GDM1 (cell line): ENCODE measurements at places on chromosomes 12 and 14.

DNA sequence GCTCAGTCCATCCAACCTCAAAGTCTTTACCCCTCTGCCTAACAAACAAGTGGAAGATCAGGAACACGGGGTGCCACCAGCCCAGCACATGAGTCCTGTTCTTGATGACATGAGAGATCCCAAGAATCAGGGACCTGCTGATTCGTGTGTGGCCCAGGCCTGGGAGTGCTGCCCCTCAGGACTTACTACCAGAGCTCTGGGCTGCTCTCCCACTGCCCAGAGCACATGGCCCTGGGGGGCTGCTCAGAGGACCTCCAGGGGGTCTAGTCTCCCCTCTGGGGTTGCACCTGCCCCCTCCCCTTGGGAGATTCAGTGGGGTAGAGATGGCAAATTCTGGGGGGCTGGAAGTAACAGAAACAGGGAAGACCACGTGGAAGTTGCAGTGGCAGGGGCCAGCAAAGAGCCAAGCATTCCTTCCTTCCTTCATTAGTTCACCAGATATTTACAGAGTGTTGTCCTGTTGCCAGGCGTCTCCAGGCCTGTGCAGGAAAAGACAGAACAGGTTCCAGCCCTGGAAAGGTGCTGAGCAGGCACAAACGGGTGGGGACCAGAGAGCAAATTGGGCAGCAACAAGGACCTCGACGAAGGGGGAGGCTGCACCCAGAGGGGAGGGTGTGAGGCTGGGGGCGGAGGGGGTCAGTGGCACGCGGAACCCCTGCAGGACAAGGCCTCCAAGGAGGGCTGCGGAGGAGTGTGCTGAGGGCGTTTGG is 45.1 kb upstream of the MEG3 start:
- DNase-seq: no peak

GRCh38 chr14:38185671-38186070 is 22.0 kb upstream of the SSTR1 start:
- DNase-seq: no peak

DNA sequence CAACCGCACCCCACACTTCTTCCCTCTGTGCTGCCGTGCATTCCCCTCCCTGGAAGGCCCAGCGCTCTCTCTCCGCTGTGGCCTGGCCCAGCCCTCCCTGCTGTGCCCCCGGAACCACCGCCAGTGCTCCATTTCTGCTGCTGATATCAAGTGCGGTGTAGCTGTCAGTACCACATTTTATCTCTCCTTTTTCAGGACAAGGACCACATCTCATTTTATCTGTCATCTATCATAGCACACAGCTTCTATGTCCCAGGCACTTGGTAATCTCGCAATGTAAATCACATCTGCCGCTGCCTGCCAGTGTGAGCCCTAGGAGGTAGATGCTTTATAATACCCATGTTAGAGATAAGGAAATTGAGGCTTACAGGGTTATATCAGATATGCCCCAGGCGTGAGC is 18.3 kb downstream of the IL31 start:
- DNase-seq: no peak

GRCh38 chr12:709455-710020 is 42.8 kb upstream of the WNK1 start:
- no peak for DNase-seq

GRCh38 chr12:26032719-26033241 is 74.3 kb downstream of the RASSF8 start:
- DNase-seq: no peak

- DNase-seq: no peak
Observed at GRCh38 chr12:100186071-100186470, 14.5 kb upstream of the ACTR6 start.

GRCh38 chr12:108173160-108173559 is 44.1 kb downstream of the WSCD2 start:
- no peak for DNase-seq

- no peak for DNase-seq
Observed at GRCh38 chr14:65210822-65211182, 108.5 kb upstream of the MAX start.

DNA sequence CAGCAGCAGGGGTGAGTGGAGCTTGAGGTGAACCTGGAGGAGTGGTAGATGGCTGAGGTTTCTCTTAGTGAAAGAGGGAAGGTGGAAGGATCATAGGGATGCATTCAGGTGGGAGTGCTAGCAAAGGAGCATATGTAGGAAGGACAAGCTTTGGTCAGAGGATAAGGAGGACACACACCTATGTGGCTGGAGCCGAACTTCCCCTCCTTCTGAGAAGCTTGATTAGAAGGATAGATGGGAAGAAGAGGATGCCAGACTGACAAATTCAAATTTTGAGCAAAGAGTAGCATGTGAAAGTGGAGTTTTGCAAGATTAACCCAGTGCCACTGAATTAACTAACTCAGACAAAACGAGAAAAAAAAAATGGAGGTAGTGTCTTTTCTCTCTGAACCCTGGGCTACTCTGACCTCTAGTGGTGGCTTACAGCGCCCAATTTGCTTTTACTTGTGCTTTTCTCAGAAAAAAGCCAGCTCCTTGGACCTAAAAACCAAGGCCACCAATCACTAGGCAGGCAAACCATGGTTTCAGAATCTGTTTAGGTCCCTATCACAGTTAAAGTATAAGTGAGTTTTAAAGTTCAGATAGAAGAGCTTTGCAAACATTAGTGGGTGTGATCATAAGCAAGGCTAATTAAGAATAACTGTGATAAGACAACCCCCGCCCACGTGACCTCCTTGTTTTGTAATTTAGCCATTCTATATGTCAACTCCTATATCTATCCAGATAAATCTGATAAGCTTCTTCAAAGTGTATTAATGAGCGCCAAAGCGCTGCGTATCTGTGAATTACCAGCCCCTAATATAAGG is 15.5 kb downstream of the EMP1 start:
- peak; percentile 0 for DNase-seq

- no peak for DNase-seq
Observed at GRCh38 chr12:71460850-71461609, 21.4 kb downstream of the LGR5 start.

GRCh38 chr12:93173178-93173957 is 204.4 kb upstream of the NUDT4 start:
- DNase-seq: no peak

DNA sequence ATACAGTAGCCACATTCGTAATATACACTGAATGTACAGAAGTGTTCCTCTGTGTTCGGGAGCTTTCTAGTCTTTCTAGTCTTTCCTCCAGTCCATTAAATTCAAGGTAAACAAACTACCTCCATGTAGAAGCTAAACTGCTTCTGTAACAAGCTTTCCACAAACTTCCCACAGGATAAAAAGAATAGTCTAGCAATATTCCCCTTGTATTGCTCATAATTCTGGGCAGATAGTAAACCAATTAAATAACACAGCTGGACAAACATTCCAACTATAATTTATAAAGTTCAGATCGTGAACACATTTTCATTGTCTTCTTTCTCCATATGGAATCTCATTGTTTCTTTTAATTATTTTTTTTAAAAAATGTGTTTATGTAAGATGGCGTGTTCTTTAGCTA is 307.2 kb downstream of the AEBP2 start:
- no peak for DNase-seq

GRCh38 chr12:117067638-117068037 is 31.6 kb downstream of the TESC start:
- no peak for DNase-seq

DNA sequence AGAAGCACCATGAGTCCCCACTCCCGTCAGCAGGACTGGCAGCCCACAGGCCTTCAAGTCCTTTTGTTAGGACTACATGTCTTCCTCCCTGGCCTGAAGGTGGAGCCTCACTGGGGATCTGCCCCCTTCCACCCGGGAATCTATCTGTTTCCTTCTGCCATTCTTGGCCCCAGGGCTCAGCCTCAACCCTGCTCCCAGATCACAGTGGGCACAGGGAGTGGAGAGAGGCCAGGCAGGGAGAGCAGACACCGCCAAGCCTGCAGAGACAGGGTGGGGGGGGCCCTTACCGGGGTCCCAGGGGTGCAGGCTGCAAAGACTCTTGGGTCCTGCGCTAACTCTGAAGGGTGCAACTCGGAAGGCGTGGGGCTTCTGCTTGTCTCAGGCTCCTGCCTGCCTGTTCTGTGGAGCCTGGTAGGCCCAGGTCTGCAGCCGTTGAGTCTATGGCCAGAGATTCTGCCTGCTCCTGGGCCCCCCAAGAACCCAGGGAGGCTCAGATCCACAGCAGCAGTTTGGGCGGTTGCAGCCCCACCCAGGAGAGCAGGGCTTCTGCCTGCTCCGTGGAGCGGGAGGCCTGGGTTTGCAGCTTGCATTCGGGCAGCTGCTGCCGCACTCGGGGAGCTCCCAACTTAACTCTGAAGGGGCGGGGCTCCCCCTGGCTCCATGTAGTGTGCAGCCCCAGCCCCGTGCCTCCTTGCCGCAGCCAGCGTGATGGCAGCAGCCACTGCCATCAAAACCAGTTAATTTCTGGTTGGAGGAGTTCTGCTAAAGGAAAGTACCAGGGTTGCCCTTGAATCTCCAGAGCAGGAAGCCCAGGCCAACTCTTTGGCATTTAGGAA is 21.7 kb upstream of the PLBD1 start:
- no peak for DNase-seq

DNA sequence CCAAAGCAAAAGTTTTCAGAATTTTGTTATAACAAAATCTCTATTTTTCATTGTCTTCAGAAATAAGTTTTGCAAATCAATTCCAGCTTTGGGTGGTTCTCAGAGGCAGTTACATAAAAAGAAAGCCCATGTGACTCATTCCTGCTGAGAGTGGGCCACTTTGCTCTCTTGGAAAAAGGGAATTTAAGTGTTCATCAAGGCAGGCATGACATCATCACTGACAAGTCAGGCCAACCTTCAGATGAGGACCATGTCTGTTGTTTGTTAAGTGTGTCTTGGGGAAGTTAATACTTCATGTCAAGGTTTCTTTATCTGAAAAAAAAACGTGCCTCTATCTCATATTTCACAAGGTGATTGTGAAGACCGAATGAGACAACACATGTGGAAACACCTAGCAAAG is 519.8 kb upstream of the TMPO start:
- no peak for DNase-seq

- no peak for DNase-seq
Observed at GRCh38 chr12:130649101-130650045, 66.7 kb downstream of the RIMBP2 start.

DNA sequence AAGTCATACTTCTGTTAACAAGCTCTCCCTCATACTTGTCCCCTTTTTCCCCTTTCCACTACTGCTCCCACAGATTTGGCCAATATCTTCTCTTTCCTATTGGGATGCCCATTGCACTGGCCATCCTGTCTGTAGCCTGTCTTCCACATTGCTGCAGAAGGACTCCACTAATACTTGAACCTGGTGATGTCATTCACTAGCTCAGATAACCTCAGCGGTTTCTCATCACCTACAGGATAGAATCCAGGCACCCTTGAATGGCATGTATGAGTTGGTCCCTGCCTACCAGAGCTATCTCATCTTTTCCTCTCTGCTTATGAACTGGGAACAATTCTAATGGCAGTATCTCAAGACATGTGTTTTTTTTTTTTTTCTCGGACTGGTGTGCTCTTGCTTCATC is 84.6 kb downstream of the PTPRR start:
- no peak for DNase-seq

GRCh38 chr12:130461447-130461815 is 123.7 kb downstream of the PIWIL1 start:
- DNase-seq: no peak

DNA sequence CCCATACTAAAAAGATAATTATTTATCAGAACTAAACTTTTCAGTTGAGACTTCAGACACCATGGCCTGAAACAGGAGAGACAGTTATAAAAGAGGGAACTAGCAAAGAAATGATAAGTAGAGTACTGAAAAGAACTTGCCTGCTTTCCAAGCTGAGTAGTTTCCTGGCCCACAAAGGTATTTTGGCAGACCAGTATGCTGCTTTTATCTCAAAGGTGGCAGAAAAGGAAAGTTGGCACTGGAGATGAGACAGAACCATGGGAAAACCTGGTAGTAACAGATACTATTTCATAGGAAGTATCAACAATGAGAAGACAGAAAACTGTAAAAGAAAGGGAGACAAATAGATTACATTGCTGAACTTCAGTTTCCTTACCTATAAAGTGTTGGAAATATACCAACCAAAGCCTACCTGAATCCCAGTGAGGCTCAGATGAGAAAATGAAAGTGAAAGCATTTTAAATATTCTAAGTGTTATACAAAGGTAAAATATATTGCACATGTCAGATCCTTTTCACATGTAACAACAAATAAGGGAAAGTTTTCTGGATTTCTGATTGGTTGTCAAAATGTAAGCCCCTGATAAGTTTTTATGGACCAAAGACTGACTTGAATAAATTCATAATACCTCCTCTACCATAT is 155.3 kb upstream of the FSCB start:
- DNase-seq: no peak

GRCh38 chr12:120760349-120761254 is 35.0 kb downstream of the ACADS start:
- DNase-seq: no peak

GRCh38 chr12:103779410-103780092 is 61.5 kb downstream of the NT5DC3 start:
- DNase-seq: no peak

DNA sequence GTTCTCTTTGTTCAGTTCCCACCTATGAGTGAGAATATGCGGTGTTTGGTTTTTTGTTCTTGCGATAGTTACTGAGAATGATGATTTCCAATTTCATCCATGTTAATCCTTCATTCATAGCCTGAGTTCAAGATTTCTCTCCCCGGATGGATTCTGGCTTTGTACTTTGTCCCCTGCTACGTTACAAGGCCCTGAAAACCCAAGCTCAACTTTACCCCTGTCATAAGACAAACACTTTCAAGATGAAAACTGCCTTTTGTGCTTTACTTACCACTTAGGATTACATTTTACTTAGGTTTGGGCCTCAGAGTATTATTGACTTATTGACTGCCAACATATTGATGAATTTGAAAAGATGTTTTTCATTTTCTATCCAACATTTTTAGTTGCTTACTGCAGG is 36.3 kb downstream of the FOXA1 start:
- DNase-seq: no peak

DNA sequence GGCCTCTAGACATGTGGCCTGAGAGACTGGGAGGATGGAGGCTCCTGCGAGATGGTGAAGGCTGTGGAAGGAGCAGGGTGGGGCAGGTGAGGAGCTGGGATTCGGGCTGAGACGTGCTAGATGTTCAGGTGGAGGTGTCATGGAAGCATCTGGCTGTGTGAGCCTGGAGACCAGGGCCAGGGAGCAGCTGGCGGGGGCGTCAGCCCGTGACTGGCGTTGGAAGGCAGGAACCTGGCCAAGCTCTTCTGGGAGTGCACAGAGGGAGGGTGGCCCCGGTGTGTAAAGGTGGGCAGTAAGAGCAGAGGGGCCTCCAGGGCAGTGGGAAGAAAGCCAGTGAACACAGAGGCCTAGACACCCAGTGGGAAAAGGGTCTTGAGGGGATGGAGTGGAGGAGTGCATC is 55.1 kb upstream of the RD3L start:
- DNase-seq: no peak

- peak; percentile 1 for DNase-seq
Observed at GRCh38 chr12:125330645-125331341, 265.6 kb downstream of the AACS start.

- DNase-seq: peak; percentile 49
Observed at GRCh38 chr12:6200256-6201212, at the start of gene CD9. Gene CD9, plus strand, starts transcription at chr12:6200400. Its CDS starts 100 bp downstream, at chr12:6200500.

- no peak for DNase-seq
Observed at GRCh38 chr12:47376927-47377326, 297.2 kb upstream of the AMIGO2 start.

- DNase-seq: no peak
Observed at GRCh38 chr12:76032043-76032981, 736 bp upstream of the PHLDA1 start.

- DNase-seq: no peak
Observed at GRCh38 chr12:111268738-111269572, 99.9 kb downstream of the PHETA1 start.

GRCh38 chr14:24281636-24282035 is 10.2 kb upstream of the RABGGTA start:
- no peak for DNase-seq

- no peak for DNase-seq
Observed at GRCh38 chr12:74899031-74899829, 310.4 kb downstream of the KCNC2 start.
